NCI-H1105 (cell line): ENCODE measurements at places on chromosomes 12 and 14.

GRCh38 chr12:128698301-128698972, 125.3 kb downstream of the SLC15A4 start:
- no peak for DNase-seq

DNA sequence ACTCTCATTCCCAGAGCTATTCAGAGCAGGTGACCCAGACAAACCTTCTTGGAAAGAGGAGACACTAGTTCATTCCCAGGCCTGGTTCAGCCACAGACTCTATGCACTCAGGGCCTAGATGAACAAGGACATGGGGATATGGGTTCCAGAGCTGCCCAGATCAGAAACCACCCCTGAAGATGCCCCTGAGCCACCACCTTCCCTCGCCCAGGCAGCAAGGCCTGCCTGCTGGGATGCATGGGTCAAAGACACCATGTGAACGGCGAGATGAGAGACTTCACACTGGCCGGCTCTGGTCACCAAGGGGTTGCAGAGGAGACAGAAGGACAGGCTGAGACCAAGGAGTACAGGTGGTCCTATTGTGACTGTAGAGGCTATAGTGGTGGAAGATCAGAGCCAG, 4.1 kb downstream of the SERPINA12 start:
- DNase-seq = no peak

GRCh38 chr14:104551851-104552737, 27.5 kb upstream of the C14orf180 start:
- DNase-seq = no peak

- DNase-seq = no peak
Measured at GRCh38 chr12:92055877-92056276, 89.8 kb downstream of the BTG1 start.

DNA sequence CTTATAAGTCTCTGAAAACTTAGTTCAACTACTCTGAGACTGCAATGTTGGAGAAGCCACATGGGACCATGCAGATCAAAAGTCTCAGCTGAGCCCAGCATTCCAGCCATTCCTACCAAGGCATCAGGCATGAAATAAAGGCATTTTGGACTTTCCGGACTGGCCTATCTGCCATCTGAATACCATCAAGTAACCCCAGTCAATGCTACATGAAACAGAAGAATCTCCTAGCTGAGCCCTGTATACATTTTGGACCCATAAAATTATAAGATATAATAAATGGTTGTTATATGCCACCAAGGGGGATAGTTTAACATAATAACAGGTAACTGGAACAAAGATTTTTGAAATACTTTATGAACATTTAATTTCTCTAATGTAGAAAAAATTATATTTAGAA, 9.3 kb upstream of the TMEM260 start:
- no peak for DNase-seq

DNA sequence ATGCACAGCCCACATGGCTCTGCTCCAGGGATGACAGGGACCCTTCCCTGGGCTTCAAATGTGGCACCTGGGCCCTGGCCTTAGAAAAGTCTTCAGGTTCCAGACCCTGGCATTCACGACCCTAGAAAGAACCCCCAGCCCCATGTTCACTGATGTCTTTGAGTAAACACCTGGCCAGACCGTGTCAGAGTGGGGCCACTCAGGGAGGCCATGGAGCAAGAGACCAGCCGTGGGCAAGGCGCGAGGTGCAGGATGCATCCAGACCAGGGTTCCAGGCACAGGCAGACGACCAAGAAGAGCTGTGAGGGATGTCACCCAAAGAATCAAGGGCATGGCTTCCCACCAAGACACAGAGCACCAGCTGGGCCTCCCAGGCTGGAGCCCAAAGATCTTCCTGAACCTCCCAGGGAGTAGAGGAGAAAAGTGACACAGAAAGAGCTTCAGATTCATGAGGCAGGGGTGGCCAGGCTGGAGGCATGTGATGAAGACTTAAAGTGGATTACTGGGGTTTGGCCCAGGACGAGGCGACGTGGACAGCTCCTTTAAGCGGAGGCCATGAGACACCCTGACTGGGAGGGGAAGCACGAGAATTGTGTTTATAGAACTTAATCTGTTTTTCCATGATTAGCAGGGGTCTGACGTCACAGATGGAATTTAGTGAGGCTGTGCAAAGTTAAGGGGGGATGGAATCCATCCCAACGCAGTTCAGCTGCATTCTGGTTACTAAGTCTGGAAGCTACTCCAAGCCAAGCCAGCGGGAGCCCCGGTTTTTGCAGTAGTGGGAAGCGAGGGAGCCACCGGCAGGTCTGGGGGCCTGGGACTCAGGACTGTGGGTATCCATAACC, 61.6 kb downstream of the ARL6IP4 start:
- no peak for DNase-seq

- peak; percentile 49 for DNase-seq
Measured at GRCh38 chr14:28142400-28143015, 624.1 kb upstream of the FOXG1 start.

DNA sequence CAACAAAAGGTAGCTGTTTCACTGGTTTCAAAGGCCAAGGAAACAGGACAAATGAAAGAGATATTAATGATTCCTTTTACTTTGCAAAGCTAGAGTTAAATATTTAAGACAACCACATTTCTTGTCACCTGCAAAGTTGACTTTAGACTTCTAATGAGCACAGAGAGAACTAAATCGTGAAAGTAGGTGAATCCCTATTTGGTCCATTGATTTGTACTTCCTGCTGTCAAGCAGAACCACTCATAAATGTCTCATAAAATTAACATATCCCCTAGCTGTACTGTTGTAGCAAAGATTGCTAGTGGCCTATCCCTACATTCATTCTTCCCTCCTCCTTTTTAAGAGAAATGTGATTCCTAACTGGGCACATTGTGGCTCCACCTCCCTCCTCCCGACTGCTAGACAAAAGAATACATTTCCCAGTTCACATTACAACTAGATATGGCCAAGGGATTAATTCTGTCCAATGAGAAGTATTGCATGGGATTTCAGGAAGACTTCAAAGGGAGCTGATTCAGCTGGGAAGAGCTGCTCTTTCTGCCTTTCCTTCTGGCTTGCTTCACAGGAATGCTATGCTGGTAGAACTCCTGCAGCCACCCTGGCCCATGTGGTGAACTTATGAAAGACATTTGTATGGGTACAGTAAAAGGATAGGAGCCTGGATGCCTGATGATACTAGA, 227.5 kb upstream of the ABCD2 start:
- DNase-seq = no peak
